ENCODE measurements at places on chromosomes 16 and 17.

DNA sequence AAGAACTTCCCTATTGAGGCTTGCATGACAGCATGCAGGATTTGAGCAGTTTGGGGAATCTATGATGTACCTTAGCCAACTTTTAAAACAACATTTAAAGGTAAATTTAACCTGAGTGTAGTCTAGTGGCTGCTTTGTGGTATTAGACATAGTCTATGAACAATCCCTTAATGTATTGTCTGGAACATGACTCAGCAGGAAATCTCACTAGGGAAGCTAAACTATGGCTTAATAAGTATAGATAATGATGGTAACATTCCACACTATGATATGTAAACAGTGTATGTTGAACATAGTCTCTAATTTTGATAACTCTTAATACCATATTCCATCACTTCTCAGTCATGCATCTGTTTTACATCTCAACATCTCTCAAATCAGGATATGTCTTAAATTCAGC is 52.1 kb upstream of the SLC12A3 start:
- no peak for DNase-seq

- no peak for DNase-seq
Observed at GRCh38 chr17:65457635-65458257, 103.7 kb downstream of the AXIN2 start.

- no peak for DNase-seq
Observed at GRCh38 chr16:35730251-35730650, 2270.8 kb downstream of the TP53TG3F start.

DNA sequence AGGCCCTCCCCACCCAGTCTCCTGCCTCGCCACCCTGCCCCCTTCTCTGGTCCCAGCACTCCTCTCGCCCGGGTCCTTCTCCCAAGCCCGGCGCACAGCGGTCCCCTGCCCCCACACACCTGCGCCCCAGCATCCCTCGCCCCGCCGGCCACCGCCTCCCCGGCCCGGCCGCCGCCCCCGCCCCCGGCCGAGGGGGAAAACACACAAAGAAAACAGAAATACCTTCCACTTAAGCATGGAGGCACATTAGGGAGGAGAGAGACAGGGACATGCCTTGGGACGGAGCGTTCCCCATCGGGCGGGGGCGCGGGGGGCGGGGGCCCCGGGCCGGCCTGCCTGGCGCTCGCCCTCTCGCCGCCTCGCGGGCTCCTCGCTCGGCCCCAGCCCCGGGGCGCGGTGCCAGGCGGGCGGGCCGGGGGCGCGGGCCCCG is 326 bp downstream of the SRCIN1 start:
- no peak for DNase-seq

GRCh38 chr17:69323806-69324205 is 3.1 kb downstream of the ABCA5 start:
- no peak for DNase-seq

DNA sequence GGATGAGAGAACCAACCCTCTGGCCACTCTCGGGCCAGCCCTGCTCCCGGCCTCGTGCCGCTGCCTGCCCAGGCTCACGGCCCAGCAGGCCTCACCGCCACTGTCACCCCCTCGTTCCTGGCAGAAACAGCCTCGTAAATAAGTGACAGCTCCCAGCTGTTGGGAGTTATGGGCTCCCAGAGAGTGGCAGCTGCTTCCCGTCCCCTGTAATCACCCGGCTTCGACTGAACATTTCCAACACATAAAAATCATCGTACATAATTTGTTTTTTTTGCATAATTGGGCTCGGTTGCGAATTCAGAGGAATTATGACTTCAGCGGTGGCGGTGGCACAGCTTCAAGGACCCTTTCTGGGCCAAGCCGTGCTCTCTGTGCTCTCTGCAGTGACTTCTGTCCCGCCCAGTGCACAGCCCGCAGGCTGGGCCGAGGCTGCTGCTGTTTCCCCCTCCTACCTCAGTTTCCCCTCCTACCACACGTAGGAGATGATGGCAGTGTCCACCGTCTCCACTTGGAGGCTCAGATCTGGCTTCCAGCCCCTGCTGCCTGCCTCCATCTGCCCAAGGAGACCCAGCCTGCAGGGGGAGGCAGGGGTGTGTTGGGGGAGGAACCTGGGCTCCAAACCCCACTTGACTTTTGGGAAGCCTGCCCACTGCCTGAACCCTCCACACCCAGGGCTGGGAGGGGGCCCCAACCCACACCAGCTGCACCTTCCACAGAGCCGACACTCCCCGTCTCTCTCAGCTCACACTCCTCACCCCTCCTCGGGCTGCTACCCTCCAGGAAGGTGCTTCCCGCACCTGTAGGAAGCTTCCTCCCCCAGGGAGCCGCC is 84.9 kb downstream of the RTN4RL1 start:
- DNase-seq, result no peak

DNA sequence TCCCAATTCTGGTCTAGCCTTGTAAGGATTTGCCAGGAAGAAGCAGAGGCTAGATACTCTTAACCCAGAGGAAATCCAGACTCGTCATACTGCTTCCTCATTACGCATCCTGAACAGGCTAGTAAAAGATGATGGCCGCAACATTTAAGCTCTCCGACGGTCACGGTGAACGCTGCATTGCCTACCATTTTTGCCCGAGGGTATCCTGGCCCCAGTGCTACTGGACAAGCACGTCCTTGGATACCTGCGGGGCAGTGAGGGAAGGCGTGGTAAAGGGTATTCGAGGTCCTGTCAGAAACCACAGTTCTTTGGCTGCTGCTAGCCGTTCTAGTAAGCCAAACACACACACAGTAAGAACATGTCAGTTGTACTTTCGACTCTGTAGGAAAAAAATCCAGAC is 36.6 kb downstream of the METTL16 start:
- no peak for DNase-seq

- DNase-seq, result no peak
Observed at GRCh38 chr17:78655251-78655940, 78.2 kb upstream of the DNAH17 start.

DNA sequence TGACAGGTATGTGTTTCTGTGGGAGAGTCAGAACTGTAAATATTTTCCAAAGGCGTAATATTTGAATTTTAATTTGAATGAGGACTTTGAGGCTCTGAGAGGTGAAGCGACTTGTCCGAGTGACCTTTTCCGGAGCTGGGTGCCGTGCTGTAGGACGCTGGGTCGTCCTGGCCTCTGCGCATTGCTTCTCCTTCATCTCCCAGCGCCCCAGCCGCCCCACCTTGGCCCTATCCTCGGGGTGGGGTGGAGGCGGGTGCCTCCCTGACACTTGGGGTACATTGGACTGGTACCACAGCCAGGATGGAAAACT is 147.8 kb downstream of the SPECC1 start:
- no peak for DNase-seq

DNA sequence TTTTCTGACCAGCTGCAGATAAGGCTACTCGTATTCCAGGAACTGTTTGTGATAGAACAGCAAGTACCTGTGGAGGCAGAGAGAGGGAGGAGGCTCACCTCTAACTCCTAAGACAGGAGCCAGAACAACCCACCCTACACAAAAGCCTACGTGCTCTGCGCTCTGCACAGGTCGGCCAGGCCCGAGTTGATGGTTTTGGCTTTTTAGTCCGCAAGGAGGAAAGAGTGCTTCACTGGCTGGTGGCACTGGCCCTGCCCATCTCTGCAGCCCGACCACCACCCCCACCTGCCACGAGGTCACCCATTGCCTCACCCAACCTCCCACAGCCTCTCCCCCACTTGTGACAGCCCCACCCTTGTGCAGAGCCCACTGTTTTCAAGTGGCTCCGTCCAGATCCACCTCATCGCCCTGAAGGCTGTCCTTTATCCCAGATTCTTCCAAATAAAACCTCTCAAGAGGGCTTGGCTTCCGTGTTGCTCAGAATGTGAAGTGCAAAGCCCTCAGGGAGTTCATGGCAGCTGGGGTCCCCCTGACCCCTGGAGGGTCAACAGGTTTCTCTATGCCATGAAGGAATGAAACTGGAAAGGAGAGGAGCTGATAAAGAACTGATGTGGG is 39.7 kb downstream of the USP22 start:
- DNase-seq, result no peak

DNA sequence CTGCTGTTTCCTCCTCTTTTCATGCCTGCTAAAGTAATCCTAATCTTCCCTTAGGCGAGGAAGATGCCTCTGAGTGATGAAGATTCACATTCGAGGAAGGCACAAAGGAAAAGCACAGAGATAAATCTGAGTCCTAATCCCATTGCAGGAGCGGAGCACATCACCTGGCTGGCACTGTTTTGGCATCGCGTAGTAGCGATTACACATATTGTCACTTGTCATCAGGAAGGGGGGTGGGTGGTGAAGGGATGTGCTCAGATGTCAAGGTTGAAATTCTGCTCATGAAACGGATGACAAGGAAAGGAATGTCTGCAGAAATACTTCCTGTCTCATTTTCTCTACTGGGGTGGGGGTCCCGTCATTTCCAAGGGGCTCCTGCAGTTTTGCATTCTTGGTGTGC is 363.1 kb upstream of the EEF2KMT start:
- DNase-seq, result no peak

DNA sequence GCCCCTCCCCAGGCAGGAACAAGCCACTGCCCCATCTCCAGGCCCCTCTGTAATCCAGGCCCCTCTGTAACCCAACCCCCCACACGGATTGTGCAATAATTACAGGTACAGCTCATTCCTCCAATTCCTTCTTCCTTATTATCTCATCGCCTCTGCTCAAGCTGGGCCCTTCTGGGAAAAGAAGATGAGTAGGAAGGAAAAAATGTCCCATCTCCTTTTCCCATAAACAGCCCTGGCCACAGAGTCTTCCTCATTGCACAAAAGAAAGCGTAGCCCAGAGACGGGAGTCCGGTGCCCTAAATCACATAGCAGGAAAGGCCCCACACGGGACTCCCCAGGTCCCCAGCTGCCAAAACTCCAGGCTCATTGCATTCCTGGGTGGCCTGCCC is 3.6 kb upstream of the LITAFD start:
- no peak for DNase-seq

DNA sequence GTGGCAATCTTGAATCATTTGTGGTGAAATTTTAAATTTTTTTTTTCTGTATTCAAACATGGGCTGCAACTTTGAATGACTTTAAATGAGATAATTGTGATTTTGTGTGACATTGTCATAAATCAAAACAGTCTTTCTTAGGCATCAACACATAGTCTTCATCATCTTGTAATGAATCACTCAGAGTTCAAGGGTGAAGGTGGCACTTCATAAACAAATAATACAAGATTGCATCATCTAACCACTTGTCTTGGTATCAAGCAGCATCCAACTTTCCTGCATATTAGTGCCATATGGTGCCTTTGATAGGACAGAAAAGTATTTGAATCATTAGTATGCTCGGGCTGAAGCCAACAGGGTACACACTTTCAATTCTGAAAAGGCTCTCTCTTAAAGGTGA is 392.4 kb upstream of the GOT2 start:
- DNase-seq, result no peak

DNA sequence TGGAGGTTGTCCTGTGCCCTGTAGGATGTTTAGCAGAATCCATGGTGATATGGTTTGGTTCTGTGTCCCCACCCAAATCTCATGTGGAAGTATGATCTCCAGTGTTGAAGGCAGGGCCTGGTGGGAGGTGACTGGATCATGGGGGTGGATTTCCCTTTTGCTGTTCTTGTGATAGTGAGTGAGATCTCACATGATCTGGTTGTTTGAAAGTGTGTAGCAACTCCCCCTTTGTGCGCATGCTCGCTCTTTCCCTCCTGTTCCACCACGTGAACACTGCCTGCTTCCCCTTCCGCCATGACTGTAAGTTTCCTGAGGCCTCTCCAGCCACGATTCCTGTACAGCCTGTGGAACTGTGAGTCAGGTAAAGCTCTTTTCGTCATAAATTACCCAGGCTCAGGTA is 61.9 kb downstream of the ARHGAP17 start:
- DNase-seq, result no peak

GRCh38 chr16:56880685-56881084 is 15.7 kb downstream of the SLC12A3 start:
- DNase-seq, result no peak

DNA sequence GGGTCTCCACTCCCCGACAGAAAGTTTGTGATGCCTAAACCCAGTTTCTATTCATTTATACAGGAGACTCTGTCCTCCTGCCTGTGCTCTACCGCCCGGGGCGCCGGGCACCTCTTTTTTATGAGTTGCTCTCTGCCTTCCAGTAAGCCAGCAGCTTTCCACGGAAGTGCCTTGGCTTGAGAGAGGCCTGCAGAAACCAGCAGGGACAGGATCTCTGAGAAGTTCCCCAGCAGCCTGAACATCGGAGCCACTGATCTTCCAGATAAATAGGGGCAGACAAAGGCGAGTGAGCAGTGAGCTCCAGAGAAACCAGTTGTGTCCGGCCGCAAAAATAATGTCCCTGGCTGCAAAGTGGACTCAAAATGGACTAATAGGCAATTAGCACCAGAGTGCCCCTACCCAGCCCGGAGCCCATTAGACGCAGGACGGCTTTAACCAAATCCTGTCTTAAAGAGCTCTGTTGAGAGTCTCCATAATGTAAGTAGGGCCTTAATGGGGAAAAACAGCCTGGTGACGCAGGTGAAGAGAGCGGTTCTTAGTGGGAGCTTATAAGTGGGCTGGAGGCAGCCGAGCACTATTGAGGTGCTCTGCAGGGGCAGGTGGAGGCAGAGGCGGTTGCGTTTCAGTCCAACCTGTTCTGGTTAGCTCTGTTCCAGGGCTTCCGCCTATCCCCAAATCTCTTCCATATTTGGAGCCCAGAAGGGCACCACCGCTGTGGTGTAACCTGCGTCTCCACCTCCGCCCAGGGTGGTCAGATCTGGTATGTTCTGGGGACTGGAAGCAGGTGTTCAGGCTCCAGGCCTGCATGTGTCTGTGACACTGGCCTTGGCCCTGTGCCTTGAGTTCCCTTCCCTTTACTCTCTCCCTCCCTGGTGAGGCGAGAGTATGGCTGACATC is 74.1 kb downstream of the NT5M start:
- no peak for DNase-seq

DNA sequence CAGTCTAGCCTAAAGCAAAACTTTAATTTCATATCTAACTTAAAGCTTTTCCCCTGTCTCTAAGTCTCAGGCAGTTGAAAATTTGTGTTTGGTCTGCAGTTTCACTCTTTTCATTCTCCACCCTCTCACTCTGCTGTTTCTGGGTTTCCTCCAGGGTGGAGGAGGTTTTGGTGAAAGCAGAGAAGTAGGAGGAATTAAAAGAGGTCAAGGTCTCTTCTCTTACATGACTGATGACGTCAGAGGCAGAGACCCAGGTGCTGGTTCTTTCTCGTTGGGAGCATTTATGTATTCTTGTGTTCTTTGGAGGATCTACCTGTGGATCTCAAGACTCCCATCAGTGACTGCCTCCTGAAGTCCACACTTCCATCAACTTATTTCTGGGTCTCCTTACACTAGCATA is 2.4 kb upstream of the PSMD11 start:
- DNase-seq, result no peak

DNA sequence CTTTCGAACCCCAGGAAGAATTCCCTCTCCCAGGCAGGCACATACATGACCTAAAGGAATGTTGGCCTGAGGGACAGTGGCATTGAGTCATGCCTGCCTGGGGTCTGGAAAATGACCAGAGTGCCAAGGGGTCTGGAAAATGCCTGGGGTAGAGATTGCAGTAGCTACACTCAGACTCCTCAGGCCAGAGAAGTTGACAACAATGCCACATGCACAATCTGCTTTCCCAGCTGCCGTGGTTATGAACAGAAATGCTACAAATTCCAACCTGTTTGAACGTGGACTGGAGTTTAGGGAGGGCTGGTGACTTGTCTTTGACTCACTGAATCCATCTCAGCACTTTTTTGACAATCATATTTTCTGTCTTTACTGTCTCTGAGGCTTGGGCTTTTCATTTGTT is 250.0 kb downstream of the ABCC12 start:
- DNase-seq, result no peak

- no peak for DNase-seq
Observed at GRCh38 chr16:6573577-6573976, 759.1 kb upstream of the RBFOX1 start.

- DNase-seq, result no peak
Observed at GRCh38 chr16:14302031-14302398, 230.9 kb downstream of the MRTFB start.

- DNase-seq, result no peak
Observed at GRCh38 chr17:30187573-30187972, 47.9 kb downstream of the SLC6A4 start.

Measured in HL-60 (cell line).